ENCODE measurements at places on chromosomes 16 and 17.

DNA sequence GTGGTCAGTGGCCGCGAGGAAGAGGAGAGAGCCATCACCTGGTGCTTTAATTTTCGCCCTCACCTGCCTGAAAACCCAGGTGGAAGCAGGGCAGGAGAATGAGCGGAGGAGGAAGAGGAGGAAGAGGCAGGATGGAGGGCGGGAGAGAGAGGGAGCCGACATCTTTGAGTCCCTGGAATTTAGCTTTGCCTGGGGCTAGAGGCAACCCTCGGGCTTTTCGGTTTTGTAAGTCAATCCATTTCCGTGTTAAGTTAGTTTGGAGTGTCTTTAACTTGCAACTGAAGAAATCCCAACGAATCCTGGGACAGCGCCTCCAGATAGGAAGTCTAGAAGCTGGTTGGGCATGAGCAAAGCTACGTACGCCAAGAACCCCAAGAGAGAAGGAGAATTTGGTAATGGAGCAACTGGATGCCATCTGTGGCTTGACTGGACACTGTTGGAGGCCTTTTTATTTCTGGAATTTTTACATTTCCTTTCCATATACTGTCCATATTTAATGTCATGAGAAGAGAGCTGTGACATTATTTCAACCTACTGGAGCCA lies 36.9 kb upstream of the ATP2A3 start:
- DNase-seq, result no peak

- DNase-seq, result no peak
Measured at GRCh38 chr16:9706217-9706836, 475.9 kb downstream of the GRIN2A start.

DNA sequence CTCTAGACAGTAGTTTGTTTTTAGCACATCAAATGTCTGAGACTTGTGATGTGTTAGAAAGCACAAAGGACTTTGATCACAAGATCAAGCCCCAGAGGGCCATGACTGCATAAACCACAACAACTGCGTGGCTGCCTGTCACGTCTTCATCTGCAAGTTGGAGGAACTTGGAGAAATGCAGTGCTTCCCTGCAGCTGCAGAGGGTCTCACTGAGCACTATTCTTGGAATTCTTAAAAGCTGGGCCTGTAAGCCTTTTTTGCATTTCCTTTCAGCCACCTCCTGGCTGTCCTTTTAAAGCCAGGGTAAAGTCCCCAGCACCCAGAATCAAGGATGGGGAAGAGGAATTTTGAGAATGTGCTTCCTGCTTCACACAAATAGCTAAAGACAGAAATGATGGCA lies 431.3 kb downstream of the MAF start:
- peak; percentile 9 for DNase-seq

DNA sequence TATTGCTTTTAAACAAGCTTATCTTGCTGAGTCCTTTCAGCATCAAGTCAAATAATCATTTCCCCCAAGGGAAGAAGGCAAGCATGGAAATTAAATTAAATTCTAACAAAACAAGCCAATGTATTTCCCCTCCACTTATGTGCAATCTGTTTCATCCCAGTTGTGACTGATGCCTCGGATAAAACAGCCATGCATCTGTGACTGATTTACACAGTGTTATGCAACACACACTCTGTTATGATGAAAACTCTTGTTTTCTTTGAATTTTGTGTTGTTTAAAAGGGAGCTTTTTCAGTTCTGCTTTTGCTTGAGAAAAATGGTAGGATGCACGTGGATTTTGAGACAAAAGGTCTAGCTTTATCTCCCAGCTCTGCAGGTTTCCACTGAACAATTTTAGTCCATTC lies 32.6 kb downstream of the TMEM100 start:
- DNase-seq, result peak; percentile 43

DNA sequence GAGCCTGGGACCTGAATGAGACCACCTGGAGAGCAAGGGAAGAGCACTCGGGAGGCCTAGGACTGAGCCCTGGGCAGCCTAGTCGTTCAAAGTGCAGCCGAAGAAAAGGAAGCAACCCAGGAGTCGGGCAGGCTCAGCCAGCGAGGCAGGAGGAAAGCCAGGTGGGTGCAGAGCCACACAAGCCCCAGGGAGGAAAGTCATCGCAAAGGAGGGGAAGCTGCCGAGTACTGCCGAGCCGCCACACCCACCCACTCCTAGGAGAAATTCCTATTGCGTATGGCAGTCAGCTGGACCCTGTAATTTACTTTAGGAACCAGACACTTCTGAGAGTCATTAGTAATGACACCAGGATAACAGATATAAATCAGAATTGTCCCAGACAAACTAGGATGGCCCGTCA lies 187.6 kb downstream of the KATNIP start:
- DNase-seq, result no peak

GRCh38 chr17:71217769-71218168 lies 903.1 kb upstream of the SOX9 start:
- DNase-seq, result no peak
